Occipital lobe (tissue), 3 donors: ENCODE measurements at places on chromosomes 3 and 15. TPM values are rescaled to one million over a fixed set of nuclear protein-coding genes. Genes with fewer than 3 reads are reported as not detected.

- DNase-seq = no peak
These were observed 535.8 kb downstream of the TBL1XR1 start for GRCh38 chr3:176661432-176661964.

- no peak for DNase-seq
These were observed 25.0 kb downstream of the TCAIM start for GRCh38 chr3:44363591-44363990.

GRCh38 chr15:69735121-69735520 lies 282.5 kb downstream of the RPLP1 start:
- DNase-seq = no peak

GRCh38 chr3:188554404-188554803 lies 400.4 kb downstream of the LPP start:
- no peak for DNase-seq

GRCh38 chr3:169579116-169579710 lies 84.3 kb downstream of the MECOM start:
- DNase-seq = no peak

GRCh38 chr15:63456258-63456657 lies 48.1 kb upstream of the USP3 start:
- DNase-seq = no peak

Gene P2RY14
- 0.78 TPM for total RNA-seq

Gene RHOV
- total RNA-seq = 10.8 TPM

Gene PXYLP1
- total RNA-seq = 42.4 TPM
